ENCODE measurements at places on chromosomes 12 and 14. TPM values are rescaled to one million over a fixed set of nuclear protein-coding genes. Genes with fewer than 3 reads are reported as not detected.

The SLC7A8 gene
- total RNA-seq: 0.25 TPM

The TMTC3 gene
- 6.0 TPM for total RNA-seq

The PMCH gene
- 2.7 TPM for total RNA-seq

The RD3L gene
- total RNA-seq: not detected

The SRSF9 gene
- total RNA-seq: 184 TPM

The KLHDC1 gene
- total RNA-seq: 2.0 TPM

The TMEM30B gene
- 0.37 TPM for total RNA-seq

The SLC25A47 gene
- total RNA-seq: not detected

The STON2 gene
- 1.1 TPM for total RNA-seq
